GM10248 (cell line): ENCODE measurements at places on chromosomes 1 and 21.
A peak's percentile ranks its signal among the peaks of the same experiment; 100 is the strongest.

DNA sequence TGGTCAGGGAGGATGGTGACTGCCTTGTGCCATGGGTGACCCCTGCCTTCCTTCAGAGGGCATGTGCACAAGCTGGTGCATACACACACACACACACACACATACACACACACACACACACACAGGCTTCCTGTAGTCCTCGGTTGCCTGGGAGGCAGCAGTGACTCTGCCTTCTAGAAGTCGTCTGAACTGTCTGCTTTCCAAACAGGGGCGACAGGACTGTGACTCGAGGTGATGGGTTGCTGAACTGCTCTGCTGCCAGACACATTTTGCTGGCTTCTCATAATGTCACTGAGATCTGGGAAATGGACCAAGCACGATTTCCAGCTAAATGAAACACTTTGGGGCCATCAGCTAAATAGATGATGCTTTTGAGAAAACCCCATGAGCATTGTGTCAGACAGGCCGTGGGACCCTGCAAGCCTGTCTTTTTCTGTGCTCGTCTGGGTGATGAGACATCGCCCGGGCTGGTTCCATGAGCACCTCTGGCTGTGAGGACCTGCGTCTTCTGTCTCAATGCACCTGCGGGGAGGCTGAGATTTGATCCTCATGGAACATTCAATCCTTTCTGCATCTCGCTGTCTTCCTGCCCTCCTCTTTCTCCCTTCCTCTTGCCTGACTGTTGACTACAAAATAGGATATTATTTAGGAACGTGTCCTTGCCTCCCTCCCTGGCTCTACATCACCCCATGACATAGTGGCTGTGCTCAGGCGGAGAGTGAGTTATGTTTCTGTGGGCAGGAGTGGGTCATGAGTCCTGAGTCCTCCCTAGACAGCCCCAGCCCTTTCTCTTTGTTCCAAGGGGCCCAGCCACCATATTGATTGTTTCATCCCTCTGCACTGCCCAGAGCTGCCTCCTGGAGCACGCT lies 436.8 kb downstream of the CAMTA1 start:
- no peak for DNase-seq

GRCh38 chr1:193356249-193356648 lies 169.8 kb upstream of the B3GALT2 start:
- DNase-seq: no peak

DNA sequence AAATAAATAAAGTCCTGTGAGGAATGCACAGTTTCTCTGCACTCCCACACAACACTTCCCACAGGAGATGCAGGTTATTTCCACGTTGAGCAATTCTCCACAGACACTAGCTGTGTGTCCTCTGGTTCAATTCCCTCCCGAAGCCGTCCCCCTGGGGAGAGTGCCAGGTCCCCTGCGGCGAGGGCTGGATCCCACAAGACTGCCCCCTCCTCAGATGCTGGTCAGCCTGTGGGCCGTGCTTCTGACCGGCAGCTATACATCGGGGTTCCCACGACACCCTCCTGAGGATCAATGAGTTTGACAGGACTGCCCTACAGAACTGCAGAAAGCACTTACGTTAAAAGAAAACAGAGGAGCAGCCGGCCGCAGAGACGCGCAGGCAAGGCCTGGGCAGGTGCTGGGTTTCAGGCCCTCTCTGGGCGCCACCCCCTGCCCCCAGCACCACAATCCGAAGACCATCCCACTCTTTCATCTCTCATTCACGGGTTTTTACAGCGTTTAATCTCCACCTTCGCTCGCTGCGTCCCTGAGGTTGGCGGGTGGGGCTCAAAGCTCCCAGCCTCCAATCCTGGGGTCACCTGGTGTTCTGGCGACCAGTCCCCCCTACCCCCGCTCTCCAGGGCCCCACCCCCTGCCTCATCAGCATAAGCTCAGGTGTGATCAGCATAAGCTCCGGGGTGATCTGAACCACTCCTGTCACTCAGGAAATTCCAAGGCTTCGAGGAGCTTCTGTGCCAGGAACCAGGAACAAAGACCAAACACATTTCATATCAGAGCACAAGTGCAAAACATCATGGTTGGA lies 9.3 kb downstream of the SLC35E2B start:
- peak; percentile 5 for DNase-seq

DNA sequence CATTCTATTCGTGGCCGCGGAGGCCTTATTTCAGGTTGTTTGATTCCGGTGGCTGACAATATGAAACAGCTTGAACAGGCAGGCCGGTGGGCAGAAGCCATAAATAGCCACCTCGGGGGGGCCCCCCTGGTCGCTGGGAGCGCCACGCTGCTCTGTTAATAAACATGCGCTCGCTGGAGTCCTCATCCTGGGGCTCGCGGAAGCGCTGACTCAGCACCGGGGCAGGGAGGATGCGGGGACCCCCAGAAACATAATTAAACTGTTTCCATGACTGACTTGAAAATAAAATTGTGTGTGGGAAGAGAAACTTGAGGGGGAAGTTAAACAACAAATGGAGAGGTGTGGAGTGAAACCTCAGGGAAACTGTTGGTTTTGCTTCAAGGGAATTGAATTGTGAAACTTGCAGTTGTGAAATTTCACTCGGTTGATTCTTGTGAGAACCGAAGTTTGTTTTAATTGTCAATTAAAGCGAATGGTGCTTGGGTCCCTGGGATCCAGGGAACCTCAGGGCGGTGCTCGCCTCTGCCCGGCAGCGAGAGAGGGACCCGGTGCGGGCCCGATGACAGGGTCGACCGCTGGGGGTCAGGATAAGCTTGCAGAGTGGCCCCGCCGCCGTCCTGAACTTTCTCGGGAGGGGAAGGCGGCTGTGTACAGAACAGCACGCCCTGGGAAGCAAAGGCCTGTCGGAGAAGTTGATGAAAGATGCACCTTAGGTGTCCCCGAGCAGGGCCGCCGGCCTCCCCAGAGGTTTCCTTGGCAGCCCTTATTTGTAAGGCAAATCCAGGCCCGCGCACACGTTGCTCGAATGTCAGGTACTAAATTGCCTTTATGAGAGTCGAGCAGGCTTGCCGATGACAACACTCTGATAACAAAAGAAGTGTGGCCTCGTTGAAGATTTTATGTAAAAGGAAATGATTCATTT lies 176.9 kb upstream of the LMO4 start:
- peak; percentile 70 for DNase-seq

GRCh38 chr1:78676347-78676982 lies 26.8 kb downstream of the IFI44 start:
- DNase-seq: peak; percentile 35

GRCh38 chr1:205809942-205810345 lies 3.1 kb downstream of the SLC41A1 start:
- no peak for DNase-seq
